Effector memory CD8-positive, alpha-beta T cell (primary cell): ENCODE measurements at places on chromosomes 6 and 20.

GRCh38 chr20:57658833-57659516 lies 38.7 kb upstream of the ZBP1 start:
- H3K27me3 ChIP-seq: peaks cover 14% of the 10 kb centered on the region
- no peak overlapping the region for H3K4me3 ChIP-seq
- no peak overlapping the region for H3K27ac ChIP-seq
- H3K4me1 ChIP-seq: peaks cover 32% of the 10 kb centered on the region
- DNase-seq: no peak

DNA sequence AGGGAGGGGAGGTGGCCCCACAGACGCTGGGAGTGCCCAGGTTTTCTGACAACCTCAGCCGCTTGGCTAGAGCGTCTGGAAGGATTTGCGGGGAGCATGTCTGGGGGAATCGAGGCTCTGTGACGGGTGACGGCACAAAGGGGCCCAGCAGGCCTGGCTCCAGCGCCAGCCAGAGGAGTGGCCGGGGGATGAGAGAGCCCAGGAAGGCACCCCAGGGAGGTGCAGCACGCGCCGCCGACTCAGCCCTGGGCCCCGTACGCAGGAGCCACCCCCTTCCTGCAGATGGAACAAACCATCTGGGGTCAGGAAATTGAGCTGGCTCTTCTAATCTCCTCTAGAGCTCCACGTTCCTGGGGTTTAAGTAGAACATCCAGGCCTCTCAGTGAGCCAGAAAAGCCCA lies 5.9 kb upstream of the SLCO4A1 start:
- peaks cover 2% of the 10 kb centered on the region for H3K4me1 ChIP-seq
- H3K27ac ChIP-seq: no peak overlapping the region
- H3K27me3 ChIP-seq: peaks cover 57% of the 10 kb centered on the region
- DNase-seq: no peak

DNA sequence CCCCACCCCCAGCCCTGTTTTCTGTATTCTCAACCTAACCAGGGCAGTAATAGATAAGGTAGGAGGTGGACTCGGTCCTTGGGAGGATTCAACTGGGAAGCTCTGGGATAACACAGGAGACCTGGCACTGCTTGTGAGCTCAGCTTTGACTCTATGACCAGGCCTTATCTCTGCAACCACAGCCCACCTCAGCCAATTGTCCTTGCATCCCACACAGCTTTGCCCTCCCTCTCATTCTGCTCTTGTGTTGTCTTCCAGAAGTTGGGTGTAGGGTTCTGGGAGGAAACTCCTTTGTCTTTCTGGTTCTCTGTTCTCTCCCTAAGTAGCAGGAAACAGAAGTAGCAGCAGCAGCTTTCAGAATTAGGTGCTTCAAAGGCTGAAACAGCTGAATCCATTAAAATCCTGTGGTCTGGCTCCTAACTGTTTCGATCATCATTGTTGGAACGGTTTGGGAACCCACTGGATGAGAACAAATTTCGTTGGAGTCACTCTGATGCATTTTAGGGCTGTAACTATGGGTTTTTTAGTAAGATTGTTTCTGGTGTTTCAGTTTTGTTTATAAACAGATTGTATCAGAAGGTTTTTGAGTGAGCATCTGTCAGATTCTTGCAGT lies 32.4 kb upstream of the SNX9 start:
- H3K27me3 ChIP-seq: peaks cover 18% of the 10 kb centered on the region
- H3K4me3 ChIP-seq: no peak overlapping the region
- no peak for DNase-seq

DNA sequence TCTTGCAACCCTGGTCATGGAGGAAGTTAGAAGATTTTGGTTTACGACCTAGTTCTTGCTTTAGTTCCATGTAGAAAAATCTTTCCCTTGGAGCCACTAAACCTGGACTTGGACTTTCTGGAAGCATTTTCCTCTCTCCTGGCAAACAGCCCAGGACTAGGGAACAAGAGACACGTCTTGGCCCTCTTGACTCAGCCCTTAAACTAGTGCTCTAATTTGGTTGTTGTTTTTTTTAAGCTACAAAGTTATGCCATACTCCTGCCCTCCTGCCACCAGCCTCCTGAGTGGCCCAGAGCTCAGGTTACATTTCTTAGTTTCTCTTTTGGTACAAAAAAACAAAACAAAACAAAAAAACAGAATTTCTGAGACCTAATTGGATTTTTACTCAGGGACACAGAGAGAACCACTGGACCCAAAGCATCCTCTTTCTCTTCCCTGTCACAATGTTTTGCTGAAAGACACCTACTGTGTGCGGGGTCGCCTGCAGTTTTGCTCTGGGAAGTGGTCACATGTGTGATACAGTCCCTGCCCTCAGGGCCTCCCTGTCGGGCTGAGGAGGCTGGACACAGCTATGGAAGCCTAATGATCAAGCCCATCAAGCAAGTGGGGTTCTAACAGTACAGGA lies 32.3 kb upstream of the SCUBE3 start:
- H3K27ac ChIP-seq: no peak overlapping the region
- no peaks in the 10 kb centered on the region for H3K4me1 ChIP-seq
- DNase-seq: no peak
- no peaks in the 10 kb centered on the region for H3K36me3 ChIP-seq
- H3K4me3 ChIP-seq: no peak overlapping the region

DNA sequence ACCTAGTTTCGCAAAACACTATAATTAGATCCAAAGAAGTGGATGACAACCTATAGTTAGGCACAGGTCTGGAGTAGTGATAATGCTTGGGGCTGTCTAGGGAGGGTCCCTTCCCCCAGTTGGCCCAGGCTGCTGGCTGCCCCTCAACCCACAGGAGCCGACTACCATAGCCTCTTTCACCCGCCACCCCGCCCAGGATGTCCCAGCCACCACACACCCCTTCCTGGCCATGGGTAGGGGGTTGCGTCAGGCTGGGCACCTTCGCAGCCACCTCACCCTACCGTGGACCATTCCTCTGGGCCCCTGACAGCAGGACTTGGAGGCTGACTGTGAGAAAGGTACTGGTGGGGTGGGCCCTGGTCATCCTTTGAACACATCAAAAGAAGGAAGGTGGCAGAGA lies 8.5 kb downstream of the TFEB start:
- no peaks in the 10 kb centered on the region for H3K27me3 ChIP-seq
- peaks cover 13% of the 10 kb centered on the region for H3K36me3 ChIP-seq
- H3K4me3 ChIP-seq: peak overlapping the region; percentile 79
- H3K4me1 ChIP-seq: peaks cover 53% of the 10 kb centered on the region
- no peak for DNase-seq
- H3K27ac ChIP-seq: peak overlapping the region; percentile 59

DNA sequence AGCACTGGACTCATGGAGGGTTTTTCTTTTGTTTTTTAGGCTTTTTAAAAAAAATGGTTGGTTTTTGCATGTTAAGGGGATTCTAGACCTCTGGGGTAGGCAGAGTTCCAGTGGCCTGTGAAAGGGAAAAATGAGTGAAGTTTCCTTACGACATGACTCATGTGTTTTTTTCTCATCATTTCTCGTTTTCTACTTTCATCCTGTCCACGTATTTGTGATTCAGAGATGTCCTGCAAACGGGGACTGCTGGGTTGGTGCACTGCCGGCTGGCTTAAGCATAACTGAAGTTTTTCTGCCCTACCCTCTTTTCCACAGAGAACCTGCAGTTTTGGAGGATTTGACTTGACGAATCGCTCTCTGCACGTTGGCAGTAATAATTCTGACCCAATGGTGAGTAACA lies 182.3 kb downstream of the SASH1 start:
- H3K36me3 ChIP-seq: no peaks in the 10 kb centered on the region
- H3K4me3 ChIP-seq: peak overlapping the region; percentile 47
- H3K27me3 ChIP-seq: peaks cover 16% of the 10 kb centered on the region
- DNase-seq: no peak

DNA sequence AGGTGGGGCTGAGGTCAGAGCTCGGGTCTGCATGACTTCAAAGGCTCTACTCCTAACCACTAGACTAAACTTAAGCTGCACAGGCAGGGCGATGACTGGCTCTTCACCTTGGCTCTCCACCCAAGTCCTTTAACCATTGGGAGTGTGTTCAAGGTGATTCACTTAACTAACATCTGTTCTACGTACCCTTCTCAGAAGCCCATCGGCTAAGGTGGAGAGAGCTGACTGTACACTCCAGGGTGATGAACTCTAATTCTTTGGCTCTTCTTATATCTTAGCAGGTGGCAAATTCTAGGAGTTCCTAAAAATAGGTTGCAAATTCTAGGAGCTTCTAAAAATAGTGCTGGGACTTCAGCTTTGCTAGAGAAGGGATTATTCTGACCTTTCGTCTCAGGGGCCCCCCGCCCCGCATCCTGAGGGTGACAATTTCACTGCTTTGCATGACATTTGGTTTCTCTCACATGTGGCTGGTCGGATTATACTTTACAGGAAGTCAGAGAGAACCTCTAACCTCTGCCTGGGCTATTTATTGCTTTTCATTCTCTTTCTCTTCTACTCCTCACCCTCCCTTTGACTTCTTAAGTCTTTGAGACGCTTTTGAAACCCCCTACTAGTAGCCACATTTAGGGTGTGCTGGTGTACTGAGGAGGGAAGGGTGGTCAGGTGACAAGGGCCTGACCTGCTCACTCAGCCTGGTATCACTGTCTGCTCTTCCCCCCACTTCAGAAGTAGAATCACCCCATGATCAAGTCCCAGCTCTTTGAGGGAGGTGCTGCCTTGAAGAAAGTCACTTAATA lies 55.5 kb downstream of the PRDM1 start:
- peaks cover 35% of the 10 kb centered on the region for H3K4me1 ChIP-seq
- peak; percentile 21 for DNase-seq
- no peaks in the 10 kb centered on the region for H3K27me3 ChIP-seq
- H3K36me3 ChIP-seq: no peaks in the 10 kb centered on the region

- H3K4me1 ChIP-seq: no peaks in the 10 kb centered on the region
- no peaks in the 10 kb centered on the region for H3K27me3 ChIP-seq
- no peak overlapping the region for H3K4me3 ChIP-seq
- no peak overlapping the region for H3K27ac ChIP-seq
- DNase-seq: no peak
Measured at GRCh38 chr6:93675856-93676417, 256.6 kb upstream of the EPHA7 start.

DNA sequence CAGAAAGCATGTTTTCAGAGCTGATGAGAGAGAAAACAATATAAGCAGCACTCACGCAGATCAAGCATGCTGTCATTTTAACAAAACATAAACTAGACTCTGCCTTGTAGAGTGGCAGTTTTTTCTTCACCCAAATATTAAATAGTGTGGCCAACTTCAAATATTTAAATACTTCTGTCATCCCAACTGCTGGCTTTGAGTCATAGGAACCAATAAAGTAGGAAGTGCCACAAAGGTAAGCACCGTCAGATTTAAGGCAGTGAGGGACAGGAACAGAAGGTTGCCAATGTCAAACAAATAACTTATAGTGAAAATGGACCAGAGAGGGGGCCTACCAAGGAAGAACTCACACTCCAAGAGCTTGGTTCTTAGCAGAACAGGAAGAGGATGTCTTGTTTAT lies 222.2 kb downstream of the PKHD1 start:
- no peaks in the 10 kb centered on the region for H3K27me3 ChIP-seq
- H3K27ac ChIP-seq: no peak overlapping the region
- DNase-seq: no peak
- H3K4me1 ChIP-seq: no peaks in the 10 kb centered on the region
- no peak overlapping the region for H3K4me3 ChIP-seq

DNA sequence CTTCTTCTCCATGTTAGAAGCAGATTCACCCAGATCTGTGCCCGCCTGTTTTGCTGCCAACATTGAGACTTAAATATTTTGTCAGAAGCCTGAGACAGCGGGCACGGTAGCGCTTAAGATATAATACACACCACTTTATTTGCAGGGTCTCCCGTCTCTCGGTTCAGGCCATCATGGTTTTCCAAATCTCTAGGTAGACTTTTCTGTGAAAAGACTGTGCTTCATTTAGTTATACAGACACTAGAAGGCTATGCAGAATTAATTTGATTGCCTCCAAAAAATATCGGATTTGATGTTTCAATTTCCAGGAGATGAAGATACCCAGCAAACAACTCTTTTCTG lies 598 bp downstream of the TBP start:
- no peak for DNase-seq
- H3K27ac ChIP-seq: no peak overlapping the region

GRCh38 chr20:54639941-54640340 lies 164.5 kb downstream of the DOK5 start:
- no peak overlapping the region for H3K27ac ChIP-seq
- peaks cover 19% of the 10 kb centered on the region for H3K27me3 ChIP-seq
- no peak overlapping the region for H3K4me3 ChIP-seq
- no peak for DNase-seq
- no peaks in the 10 kb centered on the region for H3K36me3 ChIP-seq
- no peaks in the 10 kb centered on the region for H3K4me1 ChIP-seq

- no peaks in the 10 kb centered on the region for H3K27me3 ChIP-seq
- DNase-seq: no peak
- H3K27ac ChIP-seq: no peak overlapping the region
Measured at GRCh38 chr20:41111578-41111951, 25.8 kb upstream of the PLCG1 start.

GRCh38 chr6:8382434-8382833 lies 52.9 kb downstream of the SLC35B3 start:
- no peak overlapping the region for H3K4me3 ChIP-seq
- DNase-seq: no peak
- H3K27ac ChIP-seq: no peak overlapping the region
- H3K27me3 ChIP-seq: peaks cover 17% of the 10 kb centered on the region
- H3K36me3 ChIP-seq: no peaks in the 10 kb centered on the region
- no peaks in the 10 kb centered on the region for H3K4me1 ChIP-seq

- H3K4me1 ChIP-seq: peaks cover 1% of the 10 kb centered on the region
- DNase-seq: no peak
- H3K36me3 ChIP-seq: no peaks in the 10 kb centered on the region
Measured at GRCh38 chr20:47370214-47370613, 13.7 kb upstream of the ZMYND8 start.

DNA sequence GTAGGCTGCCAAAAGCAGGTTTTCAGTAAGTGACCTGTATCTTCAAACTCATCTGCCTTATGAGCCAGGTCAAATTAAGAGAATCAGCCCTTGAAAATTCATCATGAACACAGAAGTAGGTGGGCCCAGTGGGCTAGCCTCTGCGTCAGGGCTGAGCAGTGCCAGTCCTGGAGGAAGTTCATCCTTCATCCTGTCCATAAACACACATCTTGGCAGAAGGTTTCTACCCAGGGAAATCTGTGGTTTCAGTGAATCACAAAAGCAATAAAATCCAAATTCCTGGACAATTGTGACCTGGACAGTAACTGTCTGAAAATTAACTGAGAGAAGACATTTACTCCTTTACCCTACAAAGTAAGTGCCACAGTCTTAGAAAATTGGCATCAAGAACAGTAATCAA lies 72.4 kb downstream of the ATG5 start:
- H3K4me3 ChIP-seq: no peak overlapping the region
- H3K4me1 ChIP-seq: peaks cover 15% of the 10 kb centered on the region
- no peaks in the 10 kb centered on the region for H3K27me3 ChIP-seq

- H3K4me3 ChIP-seq: no peak overlapping the region
- peaks cover 4% of the 10 kb centered on the region for H3K27me3 ChIP-seq
- no peaks in the 10 kb centered on the region for H3K4me1 ChIP-seq
- no peaks in the 10 kb centered on the region for H3K36me3 ChIP-seq
Measured at GRCh38 chr20:52552181-52552872, 360.7 kb upstream of the ZFP64 start.

GRCh38 chr6:111347589-111347988 lies 135.4 kb downstream of the REV3L start:
- H3K4me1 ChIP-seq: no peaks in the 10 kb centered on the region
- no peak overlapping the region for H3K27ac ChIP-seq
- H3K36me3 ChIP-seq: peaks cover 46% of the 10 kb centered on the region
- H3K27me3 ChIP-seq: no peaks in the 10 kb centered on the region
- no peak for DNase-seq
- no peak overlapping the region for H3K4me3 ChIP-seq

- H3K27me3 ChIP-seq: no peaks in the 10 kb centered on the region
- no peaks in the 10 kb centered on the region for H3K36me3 ChIP-seq
- no peak overlapping the region for H3K27ac ChIP-seq
Measured at GRCh38 chr6:21395121-21395520, 198.4 kb upstream of the SOX4 start.

GRCh38 chr6:52363228-52363867 lies 1.4 kb downstream of the PAQR8 start:
- peaks cover 30% of the 10 kb centered on the region for H3K36me3 ChIP-seq
- peak overlapping the region; percentile 98 for H3K4me3 ChIP-seq
- peak overlapping the region; percentile 95 for H3K27ac ChIP-seq
- peaks cover 27% of the 10 kb centered on the region for H3K4me1 ChIP-seq
- no peaks in the 10 kb centered on the region for H3K27me3 ChIP-seq
